A549 (cell line): ENCODE measurements at places on chromosomes 7 and 10.

- DNase-seq, result no peak
These were observed 11.8 kb upstream of the CALD1 start for GRCh38 chr7:134767520-134768168.

GRCh38 chr10:2984682-2985081, 82.7 kb upstream of the PFKP start:
- no peak for DNase-seq

- no peak for DNase-seq
These were observed 29.8 kb downstream of the NPY start for GRCh38 chr7:24313777-24314176.

- DNase-seq, result no peak
These were observed 286.2 kb downstream of the TCERG1L start for GRCh38 chr10:131025333-131025732.

DNA sequence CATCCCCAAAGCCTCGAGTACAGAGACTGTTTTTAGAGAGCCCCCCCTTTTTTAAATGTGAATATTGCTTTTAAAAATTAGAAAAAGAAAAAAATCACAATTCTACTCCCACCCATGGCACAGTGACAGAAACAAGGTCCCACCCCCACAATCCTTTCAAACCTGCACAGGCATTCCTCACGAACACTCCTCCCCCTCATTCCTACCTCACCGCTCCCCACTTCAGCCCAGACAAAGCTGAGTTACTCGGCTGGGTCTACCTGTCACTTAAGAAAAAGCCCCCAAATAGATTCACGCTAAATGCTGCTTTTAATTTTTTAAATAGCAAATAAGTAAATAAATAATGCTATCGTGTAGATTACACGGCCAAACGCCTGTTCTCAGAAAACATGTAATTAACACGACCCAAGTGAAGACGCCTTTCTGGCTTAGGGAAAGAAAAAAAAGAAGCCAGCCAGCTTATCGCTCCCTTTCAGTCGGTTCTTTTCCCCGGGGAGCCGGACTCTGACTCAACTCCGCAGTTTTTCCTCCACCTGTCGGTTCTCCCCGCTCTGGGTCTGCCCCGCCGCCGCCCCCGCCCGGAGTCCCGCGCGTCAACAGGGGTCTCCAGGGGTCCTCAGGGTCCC, 739 bp downstream of the MPP7 start:
- DNase-seq, result peak; percentile 6
